ENCODE measurements at places on chromosomes 3 and 15.

GRCh38 chr3:170751083-170751898 lies 118.7 kb downstream of the RPL22L1 start:
- no peak for DNase-seq

- no peak for DNase-seq
Observed at GRCh38 chr3:41522612-41523011, 323.3 kb downstream of the CTNNB1 start.

- DNase-seq = peak; percentile 41
Observed at GRCh38 chr3:13896473-13897154, 16.7 kb upstream of the WNT7A start.

GRCh38 chr3:51622413-51622812 lies 48.6 kb upstream of the TEX264 start:
- DNase-seq = no peak

DNA sequence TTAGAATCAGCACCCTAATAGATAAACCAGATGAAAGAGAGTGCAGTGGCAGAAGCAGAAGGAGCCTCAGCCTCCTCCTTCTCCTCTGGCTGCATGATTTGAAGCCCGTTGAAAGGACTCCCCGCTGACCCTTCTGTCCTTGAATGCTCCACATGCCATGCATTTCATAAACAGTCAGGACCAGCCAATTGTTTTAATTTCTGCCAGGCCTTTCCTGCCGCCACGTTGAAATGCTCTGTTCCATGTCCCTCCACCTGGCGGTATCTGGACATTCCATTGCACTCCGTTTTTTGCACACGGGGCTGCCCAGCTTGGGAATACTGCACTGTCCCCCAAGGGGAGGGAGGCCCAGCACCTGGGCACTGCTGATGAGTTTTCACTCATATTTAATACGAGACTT lies 35.2 kb upstream of the GLCE start:
- no peak for DNase-seq

- DNase-seq = no peak
Observed at GRCh38 chr3:181683563-181683962, 28.2 kb upstream of the SOX2 start.

DNA sequence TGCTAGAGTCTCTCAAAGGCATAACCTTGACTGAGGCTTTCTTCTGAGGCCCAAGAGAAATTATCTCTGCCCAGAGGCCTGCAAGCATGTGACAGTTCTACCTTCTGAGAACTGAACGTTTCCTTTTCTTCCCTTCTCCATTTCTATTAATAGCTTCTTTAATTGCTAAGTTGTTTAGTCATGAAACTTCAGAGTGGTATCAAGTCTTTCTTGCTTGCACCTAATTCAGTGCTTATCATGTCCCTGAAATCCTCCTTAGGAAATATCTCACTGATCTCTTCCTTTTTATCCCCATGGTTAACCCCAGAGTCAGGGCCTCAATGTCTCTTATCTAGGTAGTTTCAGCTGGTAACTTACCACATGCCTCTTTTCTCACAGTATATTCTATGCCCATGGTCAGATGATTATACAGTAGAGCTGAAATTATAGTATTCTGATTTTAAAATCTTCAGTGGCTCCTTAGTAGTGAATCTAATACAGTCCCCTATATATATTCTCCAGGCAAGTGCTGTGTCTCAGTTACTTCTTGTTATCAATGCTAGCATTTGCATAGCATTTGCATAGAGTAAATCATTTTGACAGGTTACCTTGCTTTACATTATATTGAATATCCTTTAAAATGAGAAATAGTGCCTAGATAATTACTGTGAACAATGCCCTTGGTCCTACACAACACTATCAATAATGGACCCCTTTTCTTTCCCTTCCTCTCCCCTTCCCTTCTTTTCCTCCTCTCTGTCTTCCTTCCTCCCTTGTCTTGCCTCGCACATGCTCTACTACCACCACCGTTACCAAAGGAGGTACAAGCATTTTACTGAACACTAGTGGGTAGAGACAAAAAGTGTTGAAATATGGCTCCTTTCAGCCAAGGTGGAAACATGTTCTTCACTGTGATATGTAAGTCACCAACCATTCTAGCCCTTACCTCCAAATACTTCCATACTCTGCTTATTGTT lies 33.0 kb downstream of the KBTBD8 start:
- DNase-seq = peak; percentile 11

DNA sequence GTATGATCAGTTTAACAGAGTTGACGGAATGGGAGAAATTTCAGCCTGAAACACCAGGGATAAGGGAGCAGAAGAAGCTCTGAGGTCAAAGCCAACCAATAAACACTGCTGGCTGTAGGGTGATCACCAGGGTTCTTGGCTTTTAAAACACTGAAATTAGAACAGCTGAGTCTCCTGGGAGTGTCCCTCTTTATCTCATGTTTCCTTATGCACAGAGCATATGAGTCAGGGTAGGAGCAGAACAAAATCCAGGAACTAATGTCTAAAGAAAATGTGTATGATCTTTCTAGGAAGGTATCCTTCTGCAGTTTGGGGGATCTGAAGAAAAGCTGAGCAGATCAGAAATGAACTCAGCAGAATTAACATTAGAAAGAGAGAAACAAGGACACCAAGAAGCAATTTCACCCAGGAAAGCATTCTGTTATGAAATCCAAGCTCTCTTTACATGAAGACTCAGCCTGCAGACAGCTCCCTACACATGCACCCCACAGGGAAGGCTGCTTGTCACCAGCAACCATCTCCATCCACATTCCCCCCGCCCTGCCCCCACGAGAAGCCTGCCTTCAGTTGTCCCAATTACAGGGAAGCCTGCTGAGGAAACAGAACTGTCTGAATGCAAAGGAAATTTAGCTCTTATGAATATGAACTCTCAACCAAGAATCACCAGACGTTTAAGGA lies 469.7 kb downstream of the PDCD6IP start:
- DNase-seq = no peak

DNA sequence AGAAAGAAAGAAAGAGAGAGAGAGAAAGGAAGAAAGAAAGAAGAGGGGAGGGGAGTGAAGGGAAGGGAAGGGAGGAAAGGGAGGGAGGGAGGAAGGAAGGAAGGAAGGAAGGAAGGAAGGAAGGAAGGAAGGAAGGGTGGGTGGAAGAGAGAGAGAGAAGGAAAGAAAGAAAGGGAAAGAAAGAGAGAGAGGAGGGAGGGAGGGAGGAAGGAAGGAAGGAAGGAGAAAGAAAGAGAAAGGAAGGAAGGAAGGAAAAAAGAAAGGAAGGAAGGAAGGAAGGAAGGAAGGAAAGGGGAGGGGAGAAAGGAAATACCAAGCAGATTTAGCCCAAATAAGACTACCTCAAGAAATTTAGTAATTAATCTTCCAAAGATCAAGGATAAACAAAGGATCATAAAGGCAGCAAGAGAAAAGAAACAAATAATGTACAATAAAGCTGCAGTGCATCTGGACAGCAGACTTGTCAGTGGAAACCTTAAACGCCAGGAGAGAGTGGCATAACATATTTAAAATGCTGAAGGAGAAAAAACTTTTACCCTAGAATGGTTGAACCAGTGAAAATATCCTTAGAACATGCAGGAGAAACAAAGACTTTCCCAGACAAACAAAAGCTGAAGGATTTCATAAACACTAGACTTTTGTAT lies 427.6 kb downstream of the TBL1XR1 start:
- no peak for DNase-seq

GRCh38 chr3:148791920-148792319 lies 35.7 kb upstream of the CPB1 start:
- DNase-seq = no peak

GRCh38 chr15:53520996-53521395 lies 238.5 kb downstream of the WDR72 start:
- DNase-seq = no peak

- no peak for DNase-seq
Observed at GRCh38 chr3:79140708-79141107, 627.1 kb downstream of the ROBO1 start.

GRCh38 chr3:124107104-124107890 lies 115.4 kb upstream of the ROPN1 start:
- no peak for DNase-seq

GRCh38 chr3:39978308-39978707 lies 168.9 kb downstream of the MYRIP start:
- no peak for DNase-seq

- DNase-seq = peak; percentile 10
Observed at GRCh38 chr3:134640872-134641470, 9.9 kb downstream of the KY start.

GRCh38 chr3:131819381-131820055 lies 215.3 kb downstream of the CPNE4 start:
- DNase-seq = no peak

- no peak for DNase-seq
Observed at GRCh38 chr3:8979262-8979661, 16.0 kb upstream of the RAD18 start.

DNA sequence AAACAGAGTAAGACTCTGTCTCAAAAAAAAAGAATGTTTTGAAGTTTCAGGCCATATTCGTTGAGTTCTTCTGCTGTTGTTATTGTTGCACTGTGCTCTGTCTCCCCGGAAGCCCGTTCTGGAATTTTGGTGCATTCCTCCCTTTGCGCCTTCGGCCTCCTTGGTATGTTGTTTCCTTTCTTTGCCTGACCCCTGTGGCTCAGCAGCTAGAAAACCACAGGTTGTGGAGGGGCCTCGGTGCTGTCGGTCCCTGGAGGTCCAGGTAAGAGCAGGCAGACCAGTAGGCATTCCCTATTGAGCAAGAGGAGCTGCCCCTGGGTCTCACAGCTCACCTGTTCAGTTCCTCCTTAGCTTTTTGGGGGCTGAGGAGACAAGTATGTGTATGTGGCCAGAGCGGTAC lies 51.0 kb upstream of the DLG1 start:
- no peak for DNase-seq

DNA sequence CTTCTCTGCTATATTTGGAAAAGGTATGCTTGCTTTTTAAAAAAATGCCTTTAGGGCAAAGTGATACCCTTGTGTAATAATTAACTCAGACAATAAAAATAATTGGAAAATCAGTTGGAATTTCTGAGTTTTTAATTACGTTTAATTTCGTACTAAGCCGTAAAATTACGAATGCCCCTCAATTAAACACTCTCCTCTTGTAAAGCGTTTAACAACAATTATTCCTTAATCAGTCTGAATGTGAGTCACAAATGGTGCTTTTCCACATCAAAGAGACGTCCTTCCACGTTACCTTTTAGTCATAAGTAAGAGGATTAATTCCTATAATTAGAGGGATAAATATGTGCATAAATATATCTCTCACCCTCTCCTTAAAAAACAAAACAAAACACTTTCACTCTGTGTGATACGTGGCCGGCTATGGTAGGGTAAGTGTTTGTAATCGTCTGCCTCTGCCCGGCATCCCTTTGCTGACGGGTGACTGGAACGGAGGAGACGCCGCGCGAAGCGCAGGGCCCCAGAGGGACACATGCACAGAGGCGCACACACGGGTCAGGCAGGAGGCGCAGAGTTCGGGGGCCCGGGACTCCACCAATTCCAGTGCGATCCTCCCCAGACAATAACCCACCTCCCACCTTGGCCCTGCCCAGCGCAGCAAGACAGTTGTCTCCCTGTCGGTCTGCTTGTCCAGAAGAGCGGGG lies 9.7 kb upstream of the MEIS2 start:
- DNase-seq = no peak

GRCh38 chr3:5321666-5322340 lies 134.3 kb downstream of the EDEM1 start:
- no peak for DNase-seq

DNA sequence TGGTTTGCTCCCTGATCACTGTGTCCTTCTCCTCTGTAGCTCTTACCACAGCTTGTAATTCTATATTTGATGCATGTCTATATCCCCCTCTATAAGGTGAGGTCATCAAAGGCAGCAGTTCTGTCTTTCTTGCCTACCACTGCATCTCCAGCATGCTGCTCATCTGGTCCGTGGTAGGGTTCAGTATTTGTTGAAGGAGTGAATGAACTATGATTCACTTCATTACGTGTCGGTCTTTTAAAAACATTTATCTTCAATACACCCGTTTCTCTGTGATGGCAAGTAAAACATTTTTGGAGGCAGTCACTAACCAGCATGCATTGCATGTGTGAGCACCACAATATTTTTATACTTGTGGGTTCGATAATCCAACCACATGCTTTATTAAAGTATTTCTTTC lies 27.6 kb downstream of the CHST14 start:
- DNase-seq = no peak

Measured in KG1 (cell line).